Activated naive CD4-positive, alpha-beta T cell treated with anti-CD3 and anti-CD28 coated beads, Interleukin-2, amount 50 U/mL, for 72 hours (primary cell): ENCODE measurements at places on chromosomes 1 and 21.

DNA sequence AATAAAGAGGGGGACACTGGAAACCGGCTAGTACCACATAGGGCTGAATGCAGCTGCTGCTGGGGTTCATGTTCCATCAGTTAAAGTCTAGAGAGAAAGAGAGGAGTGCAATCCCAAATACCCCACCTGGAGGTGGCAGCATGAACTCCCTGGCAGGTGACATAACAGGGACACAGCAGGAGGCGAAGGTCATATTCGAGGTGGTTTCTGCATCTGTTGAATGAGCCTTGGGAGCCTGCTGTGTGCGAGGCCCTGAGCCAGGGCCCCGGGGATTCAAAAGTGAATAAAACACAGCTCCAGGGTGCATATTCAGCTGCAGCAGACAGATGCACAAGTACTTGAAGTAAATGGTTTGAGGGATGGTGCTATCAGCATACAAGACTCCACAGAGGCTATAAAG lies 456.8 kb downstream of the SETD4 start:
- DNase-seq, result no peak

GRCh38 chr1:43994794-43995790 lies 3.7 kb downstream of the CCDC24 start:
- no peak for DNase-seq

DNA sequence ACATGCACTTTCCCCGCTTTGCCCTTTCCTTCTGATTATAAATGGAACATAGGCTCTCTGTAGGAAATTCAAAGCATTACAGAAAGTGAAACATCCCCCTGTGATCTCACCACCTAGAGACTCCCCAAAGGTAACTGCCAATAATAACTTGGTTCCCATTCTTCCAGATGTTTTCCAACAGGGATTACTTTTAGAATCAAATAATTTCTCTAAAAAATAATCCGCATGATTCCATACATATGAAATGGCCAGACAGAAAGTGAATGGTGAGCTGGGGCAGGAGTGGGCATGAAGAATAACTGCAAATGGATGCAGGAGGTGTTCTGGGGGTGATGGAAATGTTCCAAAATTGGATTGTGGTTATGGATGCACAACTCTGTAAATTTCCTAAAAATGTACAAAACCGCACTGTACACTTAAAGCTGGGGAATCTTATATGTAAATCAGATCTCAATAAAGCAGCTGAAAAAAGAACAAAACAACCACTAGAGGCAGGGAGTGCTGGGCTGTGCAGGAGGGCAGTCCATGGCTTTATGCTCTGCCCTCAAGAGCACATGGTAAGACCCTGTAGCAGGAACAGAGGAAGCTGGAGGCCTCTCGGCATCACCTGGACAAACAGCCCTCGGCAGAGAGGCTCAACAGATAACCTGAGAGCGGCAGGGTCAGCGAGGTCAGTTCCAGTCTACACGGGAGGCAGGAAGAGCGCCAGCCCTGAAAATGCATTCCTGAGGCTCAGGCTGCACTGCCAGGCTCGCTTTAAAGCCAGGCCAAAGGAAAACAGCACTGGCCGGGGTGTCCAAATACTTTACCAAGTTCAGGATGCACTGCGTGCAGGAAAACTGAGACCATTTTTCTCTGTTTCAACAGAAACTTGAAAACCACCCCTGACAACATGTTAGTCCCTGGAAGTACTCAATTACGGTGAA lies 39.7 kb downstream of the CAPZB start:
- DNase-seq, result no peak

DNA sequence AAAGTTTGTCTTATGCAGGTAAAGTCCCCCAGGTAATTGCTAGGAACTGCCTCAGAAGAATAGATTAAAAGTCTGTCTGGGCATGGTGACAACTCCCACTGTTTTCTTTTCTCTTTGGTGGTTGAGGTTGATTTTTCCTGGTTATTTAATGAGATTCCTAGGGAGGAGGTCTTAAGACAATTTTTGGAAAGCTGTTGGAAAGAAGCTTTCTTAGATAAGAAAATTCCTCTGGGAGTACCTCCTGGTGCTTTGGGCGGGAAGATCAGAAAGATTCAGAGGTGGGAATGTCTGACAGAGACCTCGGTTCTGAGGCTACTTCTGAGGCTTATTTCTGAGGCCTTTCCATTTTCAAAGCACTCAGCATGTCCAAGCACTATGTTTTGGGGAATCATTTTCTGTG lies 25.0 kb upstream of the IVNS1ABP start:
- DNase-seq, result no peak

DNA sequence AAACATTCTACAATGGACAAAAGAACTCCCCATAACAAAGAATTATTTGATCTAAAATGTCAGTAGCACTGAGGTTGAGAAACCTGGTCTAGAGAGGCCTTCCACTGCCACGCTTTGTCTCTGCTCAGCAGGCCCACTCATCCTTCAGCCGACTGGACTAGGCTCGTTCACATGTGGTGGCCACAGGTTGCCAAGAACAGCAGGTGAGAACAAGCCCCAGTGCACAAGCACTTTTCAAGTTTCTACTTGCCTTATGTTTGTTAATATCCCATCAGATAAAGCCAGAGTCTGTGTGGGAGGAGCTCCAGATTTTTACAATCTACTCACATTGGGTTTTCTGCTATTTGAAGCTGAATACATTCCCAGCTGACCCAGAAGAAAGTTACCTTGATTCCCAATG lies 9.1 kb upstream of the EFHD2 start:
- DNase-seq, result no peak

GRCh38 chr1:63813829-63814277 lies 40.0 kb downstream of the ROR1 start:
- DNase-seq, result no peak

DNA sequence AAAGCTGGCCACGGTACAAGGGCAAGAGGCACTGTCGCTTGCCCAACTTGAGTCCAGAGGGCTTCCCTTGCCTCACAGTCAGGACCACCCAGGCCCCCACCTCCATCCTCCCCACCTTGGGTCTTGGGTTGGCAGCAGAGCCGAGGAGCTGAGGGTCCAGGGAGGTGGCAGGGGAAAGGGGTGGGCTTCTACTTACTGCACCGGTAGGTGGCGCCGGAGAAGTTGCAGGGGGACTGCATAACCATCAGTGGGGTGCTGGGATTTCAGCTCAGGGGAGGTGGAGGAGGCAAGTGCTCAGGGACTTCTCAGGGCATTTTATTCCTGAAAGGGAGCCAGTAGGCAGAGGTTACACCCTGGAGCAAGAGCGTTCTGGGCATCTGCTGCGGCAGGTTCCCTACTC lies 44.0 kb downstream of the TRIM62 start:
- DNase-seq, result no peak
